ENCODE measurements at places on chromosomes 7 and 10.

GRCh38 chr10:88228130-88228529, 355.0 kb downstream of the RNLS start:
- DNase-seq = no peak

DNA sequence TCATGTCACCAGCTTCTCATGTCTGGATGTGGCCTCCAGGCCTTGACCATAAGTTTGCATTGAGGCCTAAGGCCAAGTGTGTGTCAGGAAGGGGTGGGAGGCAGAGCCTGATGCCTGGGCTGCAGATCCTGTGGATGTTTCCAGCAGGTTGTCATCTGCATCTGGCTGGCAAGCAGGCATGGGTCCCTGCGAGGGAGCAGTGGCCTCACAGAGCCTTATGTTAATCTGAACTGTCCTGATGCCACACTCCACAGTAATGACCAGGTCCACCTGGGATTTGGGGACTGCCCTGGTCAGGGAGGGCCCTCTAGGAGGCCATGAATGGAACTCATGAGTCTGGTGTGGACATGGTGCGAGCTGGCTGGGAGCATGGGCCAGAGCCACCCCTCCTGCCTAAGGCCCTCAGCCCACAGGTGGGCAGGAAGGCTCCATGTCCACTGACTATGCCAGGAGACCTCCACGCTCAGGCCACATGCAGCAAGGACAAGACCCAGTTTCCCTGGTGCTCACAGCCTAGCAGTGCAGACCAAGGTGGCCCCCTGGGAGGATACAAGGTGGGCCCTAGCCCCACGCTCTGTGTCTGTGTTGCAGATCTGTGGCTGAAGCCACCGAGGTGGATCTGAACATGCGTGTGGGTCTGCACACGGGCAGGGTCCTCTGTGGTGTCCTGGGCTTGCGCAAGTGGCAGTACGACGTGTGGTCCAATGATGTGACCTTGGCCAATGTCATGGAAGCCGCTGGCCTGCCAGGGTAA, 83.1 kb downstream of the ADCY1 start:
- DNase-seq = no peak

DNA sequence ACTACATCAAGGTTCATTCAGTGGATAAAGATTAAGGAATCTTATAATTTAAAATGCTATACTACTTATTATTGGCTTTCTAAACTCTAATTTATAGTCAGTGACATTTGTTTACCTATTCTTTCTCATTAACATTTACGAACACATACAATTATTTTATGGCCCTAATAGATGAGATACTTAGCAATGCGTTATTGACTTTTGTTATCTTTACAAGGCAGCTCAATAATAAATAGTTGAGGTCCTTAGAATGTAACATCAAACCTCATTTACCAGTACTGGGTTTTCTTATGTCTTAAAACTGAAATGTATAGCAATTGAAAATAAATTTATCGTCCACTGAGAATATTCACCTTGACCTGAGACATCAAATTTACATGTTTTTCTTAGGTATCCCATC, 89.0 kb downstream of the THSD7A start:
- no peak for DNase-seq

GRCh38 chr10:124709861-124710260, 34.3 kb downstream of the FAM53B start:
- DNase-seq = no peak

DNA sequence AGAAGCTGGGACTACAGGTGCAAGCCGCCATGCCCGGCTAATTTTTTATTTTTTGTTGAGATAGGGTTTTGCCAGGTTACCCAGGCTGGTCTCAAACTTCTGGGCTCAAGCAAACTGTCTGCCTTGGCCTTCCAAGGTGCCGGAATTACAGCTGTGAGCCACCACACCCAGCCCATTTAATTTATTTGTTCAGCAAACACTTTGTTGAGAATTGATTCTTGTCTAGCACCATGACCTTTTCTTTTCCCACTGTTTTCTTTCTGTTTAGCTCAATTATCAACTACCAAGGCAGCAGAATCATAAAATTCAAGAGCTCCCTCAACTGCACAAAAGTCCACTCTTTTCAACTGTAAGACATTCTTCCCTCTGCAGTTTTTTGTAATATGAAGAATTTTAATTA, 47.8 kb upstream of the PARD3 start:
- no peak for DNase-seq
